Spleen (tissue), 13 donors: ENCODE measurements at places on chromosomes 6 and 20. TPM values are rescaled to one million over a fixed set of nuclear protein-coding genes. Genes with fewer than 3 reads are reported as not detected.

- no peaks in the 10 kb centered on the region for H3K27me3 ChIP-seq
- peaks cover 31% of the 10 kb centered on the region for H3K4me1 ChIP-seq
- DNase-seq: peak; percentile 94
These were observed 28.9 kb upstream of the CCR6 start for GRCh38 chr6:167093922-167094432.

DNA sequence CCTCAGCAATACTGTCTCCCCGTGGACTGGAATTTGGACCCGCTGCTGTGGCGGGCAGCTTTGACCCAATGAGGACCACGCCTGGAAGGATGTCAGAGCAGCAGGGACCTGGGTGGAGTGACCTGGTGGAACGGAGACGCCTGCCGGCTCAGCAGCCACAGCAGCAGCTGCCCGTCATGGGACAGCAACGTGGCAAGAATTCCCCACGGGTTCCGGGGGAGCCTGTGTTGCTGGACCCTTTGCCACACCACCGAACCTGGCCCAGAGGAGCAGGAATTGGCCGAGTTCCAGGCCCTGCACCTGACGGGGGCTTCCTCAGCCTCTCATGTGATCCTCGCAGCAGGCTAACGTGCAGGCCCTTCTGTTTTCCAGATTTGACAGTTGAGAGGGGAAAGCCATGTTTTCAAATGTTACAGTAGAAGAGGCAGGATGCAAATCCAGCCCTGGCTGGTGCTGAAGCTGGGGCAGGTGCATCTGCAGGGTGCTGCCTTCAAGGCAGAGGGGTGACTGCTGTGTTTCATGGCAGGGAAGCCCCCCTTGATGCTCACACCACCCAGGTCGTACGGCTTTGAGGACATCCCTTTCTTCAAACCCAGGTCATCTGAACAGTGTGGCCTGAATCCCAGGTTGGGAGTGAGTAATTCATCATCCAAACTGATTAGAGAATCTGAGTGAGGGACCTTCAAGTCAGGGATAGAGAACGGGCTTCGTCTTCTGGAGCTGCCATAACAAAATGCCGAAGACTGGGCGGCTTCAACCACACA is 93.4 kb downstream of the THBS2 start:
- H3K27me3 ChIP-seq: no peaks in the 10 kb centered on the region
- no peaks in the 10 kb centered on the region for H3K4me1 ChIP-seq
- H3K27ac ChIP-seq: no peak overlapping the region
- H3K36me3 ChIP-seq: no peaks in the 10 kb centered on the region
- DNase-seq: no peak

DNA sequence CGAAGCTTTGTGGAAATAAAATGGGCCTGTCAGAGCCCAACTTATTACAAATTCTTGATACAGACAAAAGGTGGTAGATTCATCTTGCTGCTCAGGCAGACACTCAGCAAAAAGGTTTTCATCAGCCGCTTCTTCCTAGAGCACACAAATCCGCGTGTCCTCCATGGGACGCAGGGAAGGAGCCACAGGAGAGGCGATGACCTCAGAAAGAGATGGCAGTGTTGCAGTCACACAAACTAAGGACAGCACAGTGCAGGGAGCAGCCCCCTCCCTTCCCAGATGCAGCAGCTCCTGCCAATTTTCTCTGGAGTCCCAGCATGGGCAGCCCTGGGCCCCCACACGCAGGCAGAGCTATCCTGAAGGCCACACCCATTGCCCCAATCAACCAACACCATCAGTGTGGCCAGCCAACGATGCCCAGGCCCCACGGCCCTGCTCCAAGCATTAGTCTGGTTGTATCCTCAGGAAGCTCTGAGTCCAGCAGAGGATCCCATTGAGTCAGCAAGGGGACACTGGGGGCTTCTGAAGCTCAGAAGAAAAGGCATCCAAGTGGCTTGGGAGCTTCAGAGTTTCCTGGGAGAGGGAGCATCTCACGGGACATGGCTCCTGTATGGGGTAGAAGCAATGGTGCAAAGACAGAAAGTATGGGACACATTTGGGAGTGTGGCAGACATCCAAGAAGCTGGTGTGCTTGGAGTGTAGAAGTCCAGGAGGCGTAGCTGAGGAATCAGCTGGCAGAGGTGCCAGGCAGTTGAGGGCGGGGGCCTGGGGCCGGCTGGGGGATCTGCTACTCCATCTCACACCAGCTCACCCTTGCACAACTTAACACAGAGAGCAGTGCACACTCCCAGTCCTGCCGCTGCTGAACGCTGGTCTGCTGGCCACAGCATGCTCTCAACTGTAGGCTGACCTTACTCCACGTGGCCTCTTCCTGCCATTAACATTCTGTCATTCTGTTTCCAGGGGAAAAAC is 142.1 kb upstream of the CST7 start:
- no peaks in the 10 kb centered on the region for H3K27me3 ChIP-seq
- no peak overlapping the region for H3K4me3 ChIP-seq
- no peak overlapping the region for H3K27ac ChIP-seq

Gene SOX4
- 9.1 TPM for total RNA-seq
